ENCODE measurements at places on chromosomes 7 and 10. TPM values are rescaled to one million over a fixed set of nuclear protein-coding genes. Genes with fewer than 3 reads are reported as not detected.

DNA sequence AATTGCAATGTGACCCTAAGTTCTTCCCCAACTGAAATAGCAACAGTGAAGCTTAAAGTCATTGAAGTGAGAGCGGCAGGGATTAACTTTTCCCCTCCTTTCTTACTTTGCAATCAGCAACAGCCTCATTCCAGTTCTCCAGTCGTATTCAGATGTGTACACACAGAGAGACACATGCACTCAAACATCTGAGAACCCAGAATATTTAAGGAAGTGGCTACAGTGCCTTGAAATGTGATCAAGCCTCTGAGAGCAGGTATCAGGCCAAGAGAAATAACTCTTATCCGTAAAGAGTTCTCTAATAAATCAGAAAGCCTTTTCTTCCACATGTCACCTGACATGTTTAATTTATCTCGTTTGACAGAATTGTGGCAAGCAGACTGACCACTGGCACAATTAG, 388.9 kb upstream of the NPVF start:
- DNase-seq: no peak

DNA sequence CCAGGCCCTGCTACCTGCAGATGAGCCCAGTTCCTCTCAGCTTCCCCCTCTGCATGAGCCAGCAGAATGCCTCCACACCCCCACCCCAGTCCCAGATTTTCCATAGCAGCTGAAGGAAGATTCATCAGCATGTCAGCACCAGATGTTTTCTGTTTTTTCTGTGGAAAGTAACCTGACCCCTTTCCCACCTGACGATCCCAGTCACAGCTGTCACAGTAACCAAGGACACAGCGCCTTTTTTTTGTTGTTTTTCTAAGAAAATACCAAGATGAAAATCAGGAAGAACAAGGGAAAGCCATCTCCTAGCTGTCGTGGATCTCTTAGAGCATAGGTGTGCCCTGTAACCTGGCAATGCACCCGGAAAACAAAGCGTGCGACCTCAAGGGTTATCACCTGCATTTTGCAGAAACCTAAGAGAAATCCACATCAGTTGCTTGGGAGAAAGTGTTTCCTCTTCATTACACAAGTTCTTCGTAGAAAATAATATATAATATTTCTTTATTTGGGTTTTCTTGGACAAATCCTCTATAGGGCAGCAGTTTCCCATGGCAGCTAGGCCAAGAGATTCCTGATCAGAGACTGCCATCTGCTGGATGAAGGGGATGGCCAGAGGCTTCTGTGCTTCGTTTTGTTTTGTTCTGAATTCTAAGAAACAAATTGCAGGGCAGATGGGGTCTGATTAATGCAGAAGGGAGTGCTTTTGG, 401.9 kb downstream of the TNS3 start:
- DNase-seq: no peak

- no peak for DNase-seq
These were observed 52.2 kb upstream of the SEC61G start for GRCh38 chr7:54811041-54811845.

DNA sequence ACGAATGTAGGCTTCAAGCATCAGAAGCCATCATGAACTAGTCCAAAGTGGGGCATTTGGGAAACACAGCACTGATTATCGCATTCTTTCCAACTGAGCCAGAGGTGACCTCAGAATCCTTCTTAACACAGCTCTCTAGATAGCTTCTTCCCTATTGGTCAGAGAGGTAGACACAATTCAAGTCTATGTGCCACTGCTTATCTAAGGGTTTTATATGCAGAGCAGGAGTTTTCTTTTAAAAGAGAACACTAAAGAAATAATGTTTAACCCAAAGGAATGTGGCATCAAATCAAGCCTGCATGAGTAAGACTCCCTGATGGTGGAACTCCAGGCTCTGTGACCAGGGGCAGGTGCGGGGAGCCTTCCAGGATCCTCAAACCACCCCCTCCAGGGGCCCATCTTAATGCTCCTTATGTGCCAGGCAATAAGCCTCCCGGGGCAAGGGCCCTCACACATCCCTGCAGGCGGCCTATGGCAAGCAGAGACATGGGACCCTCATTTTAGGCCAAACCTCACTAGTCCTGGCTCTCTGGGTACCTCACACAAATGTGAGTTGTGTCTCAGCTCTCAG, 13.8 kb downstream of the HSPA12A start:
- DNase-seq: no peak

DNA sequence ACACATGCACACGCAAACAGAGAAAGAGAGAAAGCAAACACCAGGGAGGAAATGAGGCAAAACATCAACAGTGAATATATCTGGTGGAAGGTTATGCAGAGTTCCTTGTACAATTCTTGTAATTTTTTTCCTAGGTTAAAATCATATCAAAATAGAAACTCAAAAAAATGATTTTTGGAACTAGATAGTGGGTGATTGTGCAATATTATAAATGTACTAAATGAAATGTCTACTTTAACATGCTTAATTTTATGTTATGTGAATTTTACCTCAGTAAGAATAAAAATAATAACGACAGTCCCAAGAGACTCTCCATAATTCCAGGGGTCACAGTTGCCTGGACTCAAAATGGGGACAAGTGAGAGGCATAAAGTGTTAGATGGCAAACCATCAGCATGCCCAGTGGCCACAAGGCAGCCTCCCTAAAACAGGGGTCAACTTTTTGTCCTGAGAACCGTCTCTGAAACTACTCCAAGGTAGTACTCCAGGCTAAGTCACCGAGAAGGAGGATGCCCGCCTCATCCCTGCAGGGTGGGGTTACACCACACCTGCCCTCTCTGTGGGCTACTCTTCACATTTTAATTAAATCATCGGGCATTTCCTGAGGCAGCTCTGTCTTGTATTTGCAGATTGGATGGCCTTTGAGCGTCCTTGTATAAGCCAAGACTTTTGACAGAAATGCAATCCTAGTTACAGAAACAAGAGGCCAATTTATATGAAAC, 267.7 kb downstream of the ELMO1 start:
- DNase-seq: no peak

- peak; percentile 66 for DNase-seq
These were observed 489.2 kb downstream of the ZNF33B start for GRCh38 chr10:42149027-42149700.

DNA sequence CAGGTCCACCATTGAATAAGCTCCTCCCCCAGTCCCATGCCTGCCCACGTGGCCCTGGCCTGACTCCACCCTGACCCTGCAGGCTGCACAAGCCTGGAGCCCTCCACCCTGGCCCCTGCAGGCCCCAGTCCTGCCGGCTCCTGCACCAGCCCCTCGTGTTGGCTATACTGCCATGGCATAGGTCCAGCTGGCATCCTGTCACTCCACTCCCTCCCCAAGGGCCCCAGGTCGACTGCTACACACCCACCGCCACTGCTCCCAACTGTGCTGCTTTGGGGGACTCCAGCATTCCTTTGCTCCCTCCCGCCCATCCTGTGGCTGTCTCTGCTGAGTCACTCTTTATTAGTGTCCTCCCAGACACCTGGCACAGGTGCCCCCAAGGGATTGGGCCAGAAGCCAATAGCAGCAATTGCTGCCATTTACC, 32.4 kb upstream of the HSPA12A start:
- no peak for DNase-seq

- DNase-seq: no peak
These were observed 210.4 kb upstream of the ADO start for GRCh38 chr10:62594093-62594520.

GRCh38 chr10:122462533-122463465, 1.4 kb downstream of the HTRA1 start:
- peak; percentile 78 for DNase-seq

DNA sequence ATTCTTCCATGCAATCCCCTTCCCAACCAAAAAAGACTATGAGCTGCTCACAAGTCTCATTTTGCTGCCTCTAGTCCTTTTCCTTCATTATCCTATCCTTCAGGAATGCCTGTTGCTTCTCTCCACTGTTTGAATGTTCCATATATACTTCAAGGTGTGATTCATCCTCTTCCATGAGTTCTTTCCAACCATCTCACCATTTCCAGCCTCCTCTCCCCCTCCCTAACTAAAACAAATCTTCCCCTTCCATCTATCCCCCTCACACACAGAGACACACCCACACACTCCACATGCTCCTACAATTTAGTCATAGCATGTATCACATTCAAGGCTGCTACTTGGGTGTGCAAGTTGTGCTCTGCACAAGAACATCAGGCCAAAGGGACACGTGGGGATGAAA, 254.3 kb downstream of the DYNC1I1 start:
- DNase-seq: no peak

DNA sequence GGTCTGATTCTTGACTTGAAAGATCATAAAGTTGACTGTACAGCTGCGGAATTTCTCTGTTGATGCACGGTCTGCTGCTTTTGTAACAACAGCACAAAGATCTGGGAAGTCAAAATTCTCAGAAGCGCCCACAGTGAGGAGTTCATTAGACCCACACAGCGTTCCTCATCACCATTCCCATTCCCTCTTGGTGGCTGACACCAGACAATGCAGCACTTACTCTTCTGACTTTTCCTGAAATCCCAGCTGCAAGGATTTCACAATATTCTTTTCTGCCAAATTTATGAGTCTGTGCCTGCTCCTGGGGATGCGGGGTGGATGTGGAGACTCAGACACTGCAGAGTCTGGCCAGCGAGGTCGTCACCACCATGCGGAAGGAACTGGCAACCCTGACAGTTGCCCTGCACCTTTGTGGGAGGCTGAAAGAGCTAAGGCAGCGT, 233.9 kb downstream of the FANK1 start:
- DNase-seq: peak; percentile 70

DNA sequence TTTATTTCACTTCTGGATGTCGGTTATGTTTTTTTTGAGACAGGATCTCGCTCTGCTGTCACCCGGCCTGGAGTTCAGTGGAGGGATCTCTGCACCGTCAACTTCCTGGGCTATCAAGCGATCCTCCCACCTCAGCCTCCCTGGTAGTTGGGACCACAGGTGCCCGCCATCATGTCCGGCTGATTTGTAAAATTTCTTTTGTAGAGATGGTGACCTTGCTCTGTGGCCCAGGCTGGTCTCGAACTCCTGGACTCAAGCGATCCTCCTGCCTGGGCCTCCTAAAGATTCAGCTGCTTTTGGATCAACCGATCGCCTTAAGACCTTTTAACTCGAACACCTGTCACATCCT, 606 bp upstream of the RABGEF1 start:
- no peak for DNase-seq

GRCh38 chr7:26329520-26330255, 38.0 kb downstream of the SNX10 start:
- no peak for DNase-seq

DNA sequence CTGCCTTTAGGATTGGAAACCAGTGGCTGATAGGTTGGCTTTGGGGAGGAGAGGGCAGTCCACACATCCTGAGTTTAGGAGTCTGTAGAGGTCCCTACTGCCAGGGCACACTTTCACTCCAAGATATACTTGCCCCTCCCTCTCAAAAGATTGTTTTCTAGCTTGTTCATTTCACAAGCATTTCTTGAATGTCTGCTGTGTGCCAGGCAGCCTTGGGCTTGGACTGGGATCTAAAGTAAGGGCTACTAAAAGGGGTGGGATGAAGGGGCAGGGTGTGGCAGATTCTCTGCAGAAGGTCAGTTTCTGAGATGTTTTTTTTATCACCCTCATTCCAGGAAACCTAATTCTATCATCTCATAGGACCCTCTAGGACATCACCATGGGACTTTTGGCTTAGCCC, 272.4 kb downstream of the SKAP2 start:
- DNase-seq: no peak

GRCh38 chr10:85604884-85605283, 761.7 kb downstream of the GRID1 start:
- no peak for DNase-seq

GRCh38 chr7:157944734-157945291, 608.0 kb downstream of the DNAJB6 start:
- no peak for DNase-seq

DNA sequence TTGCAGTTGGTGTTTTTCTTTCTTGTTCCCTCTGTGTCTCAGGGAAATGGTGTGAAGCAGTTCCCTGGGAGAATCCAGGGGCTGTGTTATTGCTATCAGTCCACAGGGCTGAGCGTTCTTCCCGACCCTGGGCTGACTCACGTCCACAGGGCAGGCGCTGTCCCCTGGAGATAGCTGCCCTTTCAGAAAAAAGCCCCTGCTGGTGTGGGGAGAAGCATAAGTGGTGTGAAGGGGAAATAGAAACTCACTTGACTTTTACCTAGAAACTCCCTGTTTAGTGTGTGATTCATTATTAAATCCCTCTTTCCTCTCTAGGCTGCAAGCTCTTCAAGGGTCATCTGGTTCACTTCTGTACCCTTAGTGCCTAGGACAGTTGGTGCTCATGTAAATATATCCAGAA, 63.3 kb upstream of the SMNDC1 start:
- no peak for DNase-seq

The EIF3B gene
- 68.1 TPM for total RNA-seq

The NKX1-2 gene
- total RNA-seq: not detected

The HOGA1 gene
- total RNA-seq: 15.6 TPM

The ADAM8 gene
- 2.0 TPM for total RNA-seq

The ECHS1 gene
- total RNA-seq: 224 TPM

The FXYD4 gene
- not detected for total RNA-seq

The CD36 gene
- total RNA-seq: 1,230 TPM

The PKD1L1 gene
- 1.3 TPM for total RNA-seq

Measured in Right ventricle myocardium inferior (tissue), 1 donor.